GM03348 (cell line): ENCODE measurements at places on chromosomes 16 and 17.

- no peak for DNase-seq
These were observed 519.2 kb upstream of the EEF2KMT start for GRCh38 chr16:5616841-5617240.

DNA sequence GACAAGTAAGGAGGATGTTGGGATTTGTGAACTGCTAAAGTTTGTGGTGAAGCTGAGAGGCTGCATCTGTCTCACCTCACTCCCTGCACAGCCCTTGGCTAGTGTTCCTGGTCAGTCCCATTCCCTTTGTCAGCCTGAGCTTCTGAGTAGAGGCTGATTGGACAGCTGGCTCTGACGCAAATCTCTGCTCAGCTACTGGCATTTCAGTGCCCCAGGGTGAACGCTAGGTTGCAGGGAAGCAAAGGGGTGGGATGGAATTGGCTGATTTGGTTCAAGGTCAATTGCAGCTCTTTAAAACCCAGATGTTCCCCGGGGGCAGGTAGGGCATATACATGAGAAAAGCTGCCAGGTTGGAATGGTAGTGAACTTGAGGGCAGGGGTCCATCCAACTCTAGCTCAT, 23.1 kb upstream of the CNOT1 start:
- no peak for DNase-seq

GRCh38 chr16:70809392-70810060, 8.6 kb upstream of the VAC14 start:
- no peak for DNase-seq

- no peak for DNase-seq
These were observed 81.8 kb upstream of the CCL2 start for GRCh38 chr17:34173241-34173640.

GRCh38 chr16:10575506-10576130, 4.8 kb downstream of the EMP2 start:
- peak; percentile 51 for DNase-seq

GRCh38 chr17:80359422-80360110, 55.4 kb upstream of the ENDOV start:
- DNase-seq, result no peak
